Stimulated activated CD4-positive, alpha-beta T cell treated with anti-CD3 and anti-CD28 coated beads, Interleukin-1b, Interleukin-23, amount 100 ng/mL, for 24 hours (primary cell): ENCODE measurements at places on chromosomes 5 and 9.
A peak's percentile ranks its signal among the peaks of the same experiment; 100 is the strongest.

DNA sequence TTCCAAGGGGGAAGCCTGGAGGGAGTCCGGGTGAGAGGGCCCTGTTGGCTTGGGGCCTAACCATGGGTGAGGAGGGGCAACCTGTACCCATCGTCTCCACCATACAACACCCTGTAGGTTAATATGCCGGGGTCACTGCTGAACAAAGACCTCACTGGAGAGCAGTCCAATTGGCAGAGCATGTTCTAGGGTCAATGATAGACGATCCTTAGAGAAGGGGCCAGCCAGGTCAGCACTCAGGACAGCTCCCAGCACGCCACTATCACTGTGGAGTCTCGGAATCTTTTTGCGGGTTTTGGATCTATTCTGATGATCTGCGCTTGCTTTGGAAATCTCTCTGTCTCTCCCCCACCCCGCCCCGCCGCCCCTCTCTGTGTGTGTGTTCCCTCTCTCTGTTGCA lies 218.4 kb upstream of the MVB12B start:
- no peak for DNase-seq

DNA sequence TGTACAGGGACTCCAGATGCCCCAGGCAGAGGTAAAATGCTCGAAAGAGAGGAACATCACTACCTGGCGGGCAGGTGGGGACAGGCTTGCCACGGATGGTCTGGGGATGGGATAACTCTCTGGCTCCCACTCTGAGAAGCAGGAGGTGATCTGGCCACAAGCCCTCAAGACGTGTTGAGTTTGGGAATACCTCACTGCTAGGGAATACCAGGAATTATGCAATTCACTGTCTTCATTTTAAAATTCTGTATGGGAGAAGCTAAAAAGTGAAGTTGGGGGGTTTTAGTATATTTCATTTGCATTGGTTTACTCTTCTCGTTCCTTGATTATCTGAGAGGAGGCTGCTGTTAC lies 510.4 kb downstream of the CCDC171 start:
- DNase-seq = no peak

- DNase-seq = no peak
Observed at GRCh38 chr5:120848883-120849282, 384.8 kb downstream of the PRR16 start.

DNA sequence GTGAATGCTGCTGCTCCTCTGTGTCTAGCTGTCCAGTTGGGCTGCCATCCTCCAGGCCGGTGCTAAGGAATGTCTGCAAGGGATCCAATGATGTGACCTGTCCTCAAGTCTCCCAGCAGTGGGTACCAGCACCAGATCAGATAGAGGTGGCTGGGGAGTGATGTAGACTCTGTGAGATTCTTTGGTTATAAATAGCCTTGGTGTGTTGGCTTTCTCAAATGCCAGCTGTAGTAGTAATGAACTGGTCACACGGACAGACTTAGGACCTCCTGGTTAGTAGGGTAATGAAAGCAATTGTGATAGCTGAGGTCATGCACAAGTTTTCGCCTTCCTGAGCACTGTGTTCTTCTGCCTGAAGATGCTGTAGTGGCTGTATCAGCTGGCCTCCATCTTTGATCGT lies 29.9 kb upstream of the RANBP6 start:
- DNase-seq = no peak

GRCh38 chr9:129910628-129911567 lies 75.6 kb downstream of the USP20 start:
- DNase-seq = no peak

DNA sequence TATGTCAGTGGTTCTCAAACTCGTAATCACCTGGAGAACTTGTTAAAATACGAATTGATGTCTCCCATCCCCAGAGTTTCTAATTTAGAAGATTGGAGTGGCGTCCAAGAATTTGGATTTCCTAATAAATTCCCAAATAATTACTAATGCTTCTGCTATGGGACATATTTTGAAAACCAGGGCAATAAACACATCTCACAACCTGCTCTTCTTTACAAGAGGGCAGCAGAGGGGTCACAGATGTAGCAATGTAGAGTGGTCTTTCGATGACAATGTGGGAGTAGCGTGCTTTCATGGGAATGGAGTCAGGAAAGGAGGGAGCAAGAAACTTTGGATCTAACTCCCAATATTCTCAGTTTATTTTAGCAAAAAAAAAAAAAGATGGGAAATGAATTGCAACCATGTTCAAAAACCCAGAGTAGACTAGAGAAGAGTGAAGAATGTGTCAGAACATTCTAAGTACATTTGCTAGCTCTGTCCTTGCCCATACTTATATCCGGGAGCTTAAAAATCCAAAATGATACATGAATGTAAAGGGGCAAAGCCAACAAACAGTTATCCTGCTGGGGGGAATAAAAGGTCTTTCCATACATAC lies 33.8 kb upstream of the ALDH1A1 start:
- no peak for DNase-seq

DNA sequence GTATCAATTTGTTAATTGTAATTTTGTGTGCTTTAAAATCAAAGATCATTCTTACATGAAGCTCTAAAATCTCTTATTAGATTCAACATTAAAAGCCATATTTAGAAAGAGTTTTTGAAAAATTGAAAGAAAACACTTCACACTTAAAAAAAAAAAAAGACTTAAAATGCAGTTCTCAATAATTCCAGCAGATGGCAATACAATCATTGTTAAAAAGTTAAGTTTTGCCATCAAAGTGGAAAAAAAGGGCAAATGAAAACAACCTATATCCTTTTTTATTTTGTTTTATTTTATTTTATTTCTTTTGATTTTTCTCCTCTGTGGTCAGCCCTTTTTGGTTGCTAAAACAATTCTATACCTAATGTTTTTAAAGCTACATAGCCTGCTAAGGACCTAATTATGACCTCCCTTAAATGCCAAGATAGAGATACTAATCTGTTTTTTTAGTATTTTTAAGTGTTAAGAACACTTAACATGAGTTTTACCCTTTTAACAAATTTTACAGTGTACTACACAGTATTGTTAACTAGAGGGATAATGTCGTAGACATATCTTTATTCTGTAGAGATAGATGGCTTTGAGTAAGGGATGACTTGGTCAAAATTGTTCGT lies 154.2 kb upstream of the DAB2 start:
- no peak for DNase-seq

GRCh38 chr5:54388409-54388808 lies 67.1 kb upstream of the HSPB3 start:
- no peak for DNase-seq

- no peak for DNase-seq
Observed at GRCh38 chr5:133219296-133219695, 167.5 kb downstream of the HSPA4 start.

GRCh38 chr5:178507151-178507932 lies 82.9 kb downstream of the COL23A1 start:
- DNase-seq = no peak

DNA sequence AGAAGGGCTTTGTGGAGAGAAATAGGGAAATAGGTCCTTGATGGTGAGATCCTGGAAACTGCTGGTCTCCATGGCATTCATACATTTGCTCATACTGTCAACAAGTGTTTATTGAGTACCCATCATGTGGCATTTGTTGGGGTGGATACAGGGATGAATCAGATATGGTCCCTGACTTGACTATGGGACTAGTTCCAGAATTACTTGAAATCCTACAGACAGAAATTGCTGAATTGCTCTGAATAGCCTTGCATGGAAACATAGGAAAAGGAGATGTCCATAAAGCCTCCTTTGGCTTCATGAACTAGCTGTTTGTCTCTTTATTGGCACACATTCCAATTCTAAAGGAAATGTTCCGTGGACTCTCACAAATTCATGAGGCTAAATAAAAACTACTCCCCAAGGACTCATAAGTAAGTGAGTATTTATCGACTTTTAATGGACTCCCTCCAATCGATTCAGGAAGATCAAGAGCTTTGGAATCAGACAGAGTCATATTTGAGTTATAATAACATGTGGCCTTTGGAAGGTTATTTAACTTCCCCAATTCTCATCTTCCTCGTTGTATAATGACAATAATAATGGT lies 122.4 kb upstream of the C6 start:
- no peak for DNase-seq

DNA sequence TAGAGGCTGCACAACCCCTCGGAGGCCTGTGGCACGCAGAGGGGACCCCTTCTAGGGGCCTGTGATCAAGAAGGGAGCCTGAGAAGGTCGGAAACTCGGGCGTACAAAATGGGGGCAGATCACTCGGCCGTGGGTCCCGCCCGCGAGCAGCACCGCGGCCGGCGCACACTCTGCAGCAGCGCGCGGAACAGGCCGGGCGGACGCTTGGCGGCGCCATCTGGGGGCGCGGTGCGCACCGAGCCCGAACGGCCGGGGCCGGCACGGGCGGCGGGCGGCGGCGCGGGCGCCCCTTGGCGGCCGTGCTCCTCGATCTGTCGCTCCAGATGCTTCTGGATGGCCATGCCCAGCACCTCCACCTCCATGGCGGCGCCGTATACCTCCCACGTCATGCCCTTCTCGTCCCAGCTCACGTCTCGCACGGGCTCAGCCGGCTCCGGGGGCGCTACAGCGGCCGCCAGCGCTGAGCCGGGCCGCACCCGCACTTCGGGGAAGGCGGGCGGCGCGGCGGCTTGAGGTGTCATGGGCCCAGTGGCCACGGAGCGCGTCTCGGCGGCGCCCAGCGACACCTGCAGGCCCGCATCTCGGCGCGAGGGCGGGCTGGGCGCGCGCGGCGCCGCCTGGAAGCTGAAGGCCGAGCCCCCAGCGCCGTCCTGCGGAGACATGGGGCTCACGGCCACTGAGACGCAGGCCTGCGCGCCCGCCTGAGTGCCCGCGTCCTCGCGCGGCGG lies 13.1 kb downstream of the GPRIN1 start:
- DNase-seq = peak; percentile 46

DNA sequence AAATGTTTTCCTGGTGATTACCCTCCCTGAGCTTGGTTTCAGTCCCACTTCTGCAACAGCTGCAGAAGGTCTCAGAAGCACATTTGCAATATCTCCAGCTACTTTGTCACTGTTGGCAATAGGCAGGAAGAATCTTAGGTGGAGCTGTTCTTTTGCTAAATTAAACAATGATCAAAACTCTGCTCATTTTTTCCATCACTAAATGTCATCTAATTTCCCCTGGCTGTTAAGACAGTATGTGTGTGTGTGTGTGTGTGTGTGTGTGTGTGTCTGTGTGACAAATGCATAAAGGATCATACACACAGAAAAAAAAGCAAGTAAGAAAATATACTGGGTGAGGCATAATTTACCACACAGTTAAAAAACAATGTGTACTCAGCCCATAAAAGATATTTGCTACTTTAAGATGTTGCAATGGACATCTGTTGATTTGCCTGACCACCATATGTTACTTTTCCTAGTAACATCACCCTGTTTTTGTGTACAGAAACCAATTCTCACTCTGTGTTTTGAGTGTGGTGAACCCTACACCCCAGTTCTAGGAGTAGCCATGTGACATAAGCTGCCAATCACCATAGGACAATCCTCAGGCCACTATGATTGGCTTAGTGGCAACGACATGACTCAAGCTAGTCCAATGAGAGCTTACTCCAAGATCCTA lies 572.6 kb upstream of the CLINT1 start:
- no peak for DNase-seq

DNA sequence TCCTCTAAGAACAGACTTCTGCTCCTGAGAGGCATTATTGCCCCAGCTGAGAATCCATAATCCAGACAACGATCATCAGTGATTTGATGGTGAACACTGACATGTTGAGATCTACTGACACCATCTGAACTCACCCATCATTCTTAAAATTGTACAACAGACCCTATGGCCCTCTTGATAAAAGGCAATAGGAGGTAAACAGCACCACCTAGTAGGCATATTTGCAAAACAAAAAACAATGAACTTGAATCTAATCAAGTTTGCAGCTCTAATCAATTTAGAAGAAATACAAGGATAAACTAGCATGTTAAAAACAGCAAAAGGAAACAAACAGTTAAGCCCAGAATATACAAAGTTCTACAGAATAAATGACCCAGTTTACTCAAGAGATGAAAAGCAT lies 89.6 kb downstream of the SFXN1 start:
- DNase-seq = no peak

GRCh38 chr9:7169717-7170389 lies 412.1 kb downstream of the KDM4C start:
- no peak for DNase-seq

- DNase-seq = peak; percentile 49
Observed at GRCh38 chr5:98771382-98772109, 1.9 kb upstream of the RGMB start.

- DNase-seq = peak; percentile 15
Observed at GRCh38 chr5:4868140-4868735, 271.9 kb upstream of the ADAMTS16 start.

DNA sequence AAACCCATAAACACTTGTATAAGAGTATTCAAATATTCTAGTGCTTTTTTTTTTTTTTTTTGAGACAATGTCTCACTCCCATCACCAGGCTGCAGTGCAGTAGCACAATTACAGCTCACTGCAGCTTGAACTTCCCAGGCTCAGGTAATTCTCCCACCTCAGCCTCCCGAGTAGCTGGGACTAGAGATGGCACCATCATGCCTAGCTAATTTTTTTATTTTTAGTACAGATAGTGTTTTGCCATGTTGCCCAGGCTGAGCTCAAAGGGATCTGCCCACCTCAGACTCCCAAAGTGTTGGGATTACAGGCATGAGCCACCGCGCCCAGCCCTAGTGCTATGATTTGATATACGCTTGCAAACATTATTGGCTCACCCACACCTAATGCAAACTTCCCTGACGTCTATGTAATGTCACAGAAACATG lies 11.8 kb downstream of the IL6ST start:
- DNase-seq = no peak

- DNase-seq = no peak
Observed at GRCh38 chr5:660491-661030, 32.6 kb downstream of the TPPP start.

DNA sequence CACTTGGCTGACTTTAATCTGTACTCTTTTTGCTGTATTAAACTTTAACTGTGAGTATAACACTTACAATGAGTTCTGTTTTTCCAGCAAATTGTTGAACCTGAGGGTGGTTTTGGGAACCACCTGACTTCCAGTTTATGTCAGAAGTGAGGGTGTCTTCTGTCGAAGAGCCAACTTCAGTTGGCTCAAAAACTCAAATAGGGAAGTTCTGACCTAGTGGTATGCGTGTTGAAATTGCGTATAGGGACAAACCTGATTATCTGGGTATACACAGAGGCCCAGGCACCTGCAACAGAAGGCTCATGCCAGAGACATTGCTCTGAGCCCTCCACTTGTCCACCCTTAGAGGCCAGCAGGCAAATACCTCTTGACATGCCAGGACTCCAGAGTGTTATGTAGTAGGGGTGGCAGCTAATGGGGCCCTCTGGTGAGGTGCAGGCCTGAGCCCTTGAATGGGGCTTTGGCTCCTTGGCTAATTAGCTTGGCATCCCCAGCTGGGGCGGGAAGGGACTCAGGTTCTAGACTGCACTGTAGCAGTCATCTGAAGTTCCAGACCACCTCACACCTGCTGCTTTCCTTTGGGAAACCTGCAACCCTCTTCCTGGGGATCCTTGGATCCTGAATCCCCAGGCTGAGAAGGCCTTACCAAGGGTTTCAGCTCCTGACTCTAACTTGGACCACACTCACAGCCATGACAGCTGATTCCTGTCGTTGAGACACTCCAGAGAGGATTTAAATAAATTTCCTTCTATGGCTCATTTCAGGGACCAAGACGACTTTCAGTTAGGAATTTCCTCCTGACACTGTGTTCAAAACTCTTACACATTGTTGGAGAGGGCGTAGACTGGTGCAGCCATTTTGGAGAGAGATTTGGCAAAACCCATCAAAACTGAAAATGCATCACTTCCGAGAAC lies 189.6 kb downstream of the HSPA4 start:
- DNase-seq = no peak

GRCh38 chr9:124855944-124856765 lies 2.9 kb downstream of the WDR38 start:
- DNase-seq = no peak
